Amniotic stem cell (primary cell): ENCODE measurements at places on chromosomes 5 and 9.

- no peak for DNase-seq
Measured at GRCh38 chr5:72326306-72326649, 6.1 kb downstream of the PTCD2 start.

DNA sequence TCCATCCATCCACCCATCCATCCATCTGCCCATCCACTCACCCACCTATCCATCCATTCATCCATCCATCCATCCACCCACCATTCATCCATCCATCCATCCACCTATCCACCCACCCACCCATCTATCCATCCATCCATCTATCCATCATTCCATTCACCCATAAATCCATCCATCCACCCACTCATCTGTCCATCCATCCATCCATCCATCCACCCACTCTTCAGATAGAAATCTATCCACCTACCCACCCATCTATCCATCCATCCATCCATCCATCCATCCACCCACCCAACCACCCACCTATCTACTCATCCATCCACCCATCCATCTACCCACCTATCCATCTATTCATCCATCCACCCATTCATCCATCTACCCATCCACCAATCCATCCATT lies 35.0 kb upstream of the SLC6A19 start:
- DNase-seq: no peak

DNA sequence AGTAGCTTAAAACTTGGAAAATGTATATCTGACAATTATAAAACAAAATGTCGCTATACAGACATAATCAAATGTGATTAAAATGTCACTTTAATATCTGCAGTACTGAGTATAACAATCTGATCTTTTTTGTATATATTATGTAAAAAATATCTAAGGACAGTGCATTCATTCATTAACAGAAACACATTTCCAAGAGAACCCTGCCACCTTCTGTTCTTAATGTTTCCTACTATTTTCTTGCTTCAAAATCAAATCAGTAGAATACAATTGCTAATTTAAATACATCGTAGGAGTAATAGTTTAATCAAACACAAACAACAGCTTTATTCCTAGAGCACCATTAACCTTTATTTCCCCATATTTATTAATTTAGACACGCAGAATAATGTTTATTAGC lies 142.6 kb upstream of the ST8SIA4 start:
- no peak for DNase-seq

GRCh38 chr9:97761056-97761598 lies 64.0 kb upstream of the XPA start:
- DNase-seq: no peak

GRCh38 chr9:134498814-134499166 lies 142.8 kb upstream of the COL5A1 start:
- DNase-seq: no peak

DNA sequence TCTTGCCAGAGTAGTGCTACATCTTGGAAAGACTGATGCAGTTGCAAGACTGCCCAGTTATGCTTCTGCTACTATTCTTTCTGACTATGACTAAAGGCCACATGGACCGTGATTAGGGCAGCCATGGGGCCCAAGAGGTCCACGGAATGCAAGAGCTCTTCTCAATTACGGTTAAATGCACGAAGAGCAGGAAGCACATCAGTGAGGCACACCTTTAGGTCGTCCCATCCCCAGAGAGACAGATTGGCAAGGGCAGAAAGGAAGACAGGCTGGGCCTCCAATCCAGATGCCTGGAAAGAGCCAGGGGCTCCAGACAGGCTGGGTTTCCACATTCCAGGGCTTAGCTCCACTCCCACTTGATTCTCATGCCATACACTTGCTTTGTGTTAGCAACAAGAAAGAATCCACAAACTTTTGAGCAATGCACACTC lies 132.3 kb upstream of the SLIT3 start:
- DNase-seq: no peak

DNA sequence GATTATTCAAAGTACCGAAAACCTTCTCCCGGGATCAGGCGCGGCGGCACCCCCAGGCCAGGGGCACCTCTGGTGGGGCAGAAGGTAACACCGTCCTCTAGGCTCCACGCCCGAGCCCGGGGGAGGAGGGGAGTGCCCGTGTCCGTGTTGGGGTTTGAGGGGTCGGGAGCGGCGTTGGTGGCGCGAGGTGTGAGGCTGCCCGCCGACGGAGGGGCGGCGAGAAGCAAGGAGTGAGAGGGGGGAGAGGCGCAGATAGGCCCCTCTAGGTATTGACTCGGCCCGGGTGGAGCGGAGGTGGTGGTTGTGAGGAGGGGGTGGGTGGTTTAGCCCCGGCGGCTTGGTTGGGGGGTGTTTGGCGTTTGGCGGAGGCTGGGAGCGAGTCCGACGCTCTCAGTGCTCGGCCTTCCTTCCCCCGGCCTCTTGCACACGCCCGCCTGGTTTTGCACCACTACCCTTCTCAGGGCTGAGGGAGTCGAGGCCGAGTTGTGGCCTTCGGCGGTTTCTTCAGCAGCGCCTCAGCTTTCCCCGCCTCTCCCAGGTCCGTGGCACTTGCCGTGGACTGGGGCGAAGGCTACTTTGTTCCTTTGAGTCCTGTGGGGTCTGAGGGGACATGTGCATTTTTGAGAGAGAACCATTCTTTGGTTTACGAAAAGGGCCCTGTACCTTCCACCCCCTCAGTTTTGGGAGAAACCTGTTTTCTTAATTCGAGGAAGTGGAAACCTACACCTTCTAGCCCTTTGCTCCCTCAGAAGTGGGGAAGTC lies 450 bp downstream of the GPBP1 start:
- no peak for DNase-seq

DNA sequence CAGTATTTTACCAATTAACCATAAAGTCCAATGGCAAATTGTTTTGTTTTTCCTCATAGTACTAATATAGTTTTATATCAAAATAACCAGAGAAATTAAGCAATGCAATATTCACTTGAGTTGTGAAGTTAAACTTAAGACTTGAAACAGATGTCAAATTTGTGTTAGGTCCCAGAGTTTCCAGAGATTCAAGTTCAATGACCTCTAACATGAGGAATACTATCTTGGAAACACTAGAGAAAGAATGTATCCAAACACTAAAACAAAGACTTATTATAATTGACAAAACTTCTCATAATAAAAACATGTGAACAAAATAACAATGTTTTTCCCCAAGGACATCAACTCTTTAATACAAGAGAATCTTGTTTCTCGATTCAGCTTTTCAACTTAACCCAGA lies 18.0 kb downstream of the SUSD1 start:
- no peak for DNase-seq

DNA sequence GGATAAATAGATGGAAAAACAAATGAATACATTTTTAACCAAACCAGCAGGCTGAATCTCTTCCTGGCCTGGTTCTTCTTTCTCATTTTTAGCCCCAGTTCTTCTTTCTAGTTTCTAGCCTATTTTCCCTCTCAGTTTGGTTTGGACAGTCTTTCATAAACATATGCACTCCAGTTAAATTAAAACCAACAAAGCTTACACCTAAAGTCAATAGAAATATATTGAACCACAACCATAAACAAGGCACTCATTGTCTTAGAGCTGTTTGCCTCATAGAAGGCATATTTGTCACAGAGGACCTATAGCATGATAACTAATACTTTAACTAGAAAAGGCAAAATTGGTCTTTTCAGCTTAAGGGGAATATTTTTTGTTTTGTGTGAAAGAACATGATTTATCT lies 638.3 kb downstream of the NR2F1-AS1 start:
- DNase-seq: no peak

DNA sequence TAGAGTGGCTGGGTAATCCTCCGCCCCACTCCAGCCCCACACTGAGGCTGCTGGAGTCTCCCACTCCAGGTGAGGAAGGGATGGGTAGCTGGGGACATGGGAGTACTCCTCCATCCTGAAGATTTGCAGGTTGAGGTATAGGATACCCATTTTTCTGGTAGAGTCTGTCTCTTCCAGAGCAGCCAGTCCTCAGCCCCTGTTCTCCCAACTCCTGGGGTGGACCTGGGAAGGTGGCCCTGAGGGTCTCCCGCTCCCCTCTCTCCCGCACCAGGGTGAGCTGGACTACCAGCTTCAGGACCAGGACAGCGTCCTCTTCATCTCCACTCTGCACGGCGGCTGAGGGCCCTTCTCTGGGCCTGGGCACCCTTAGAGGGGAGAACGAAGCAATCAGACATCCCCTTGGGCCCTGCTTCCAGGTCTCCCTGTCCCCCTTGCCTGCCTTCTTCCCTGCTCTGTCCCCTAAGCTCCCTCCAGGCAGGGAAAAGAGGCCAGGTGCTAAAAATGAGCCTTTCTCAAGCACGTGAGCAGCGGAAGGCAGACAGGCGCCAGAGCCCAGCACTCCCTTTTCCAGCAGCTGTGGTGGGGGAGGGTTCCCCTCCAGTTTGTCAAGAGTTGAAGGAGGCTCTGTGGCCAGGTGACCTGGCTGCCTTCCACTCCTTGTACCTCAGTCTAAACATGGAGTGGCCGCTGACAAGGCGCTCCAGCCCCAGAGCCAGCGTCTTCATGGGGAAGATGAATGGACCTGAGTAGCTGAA lies 18.4 kb downstream of the URM1 start:
- DNase-seq: no peak

DNA sequence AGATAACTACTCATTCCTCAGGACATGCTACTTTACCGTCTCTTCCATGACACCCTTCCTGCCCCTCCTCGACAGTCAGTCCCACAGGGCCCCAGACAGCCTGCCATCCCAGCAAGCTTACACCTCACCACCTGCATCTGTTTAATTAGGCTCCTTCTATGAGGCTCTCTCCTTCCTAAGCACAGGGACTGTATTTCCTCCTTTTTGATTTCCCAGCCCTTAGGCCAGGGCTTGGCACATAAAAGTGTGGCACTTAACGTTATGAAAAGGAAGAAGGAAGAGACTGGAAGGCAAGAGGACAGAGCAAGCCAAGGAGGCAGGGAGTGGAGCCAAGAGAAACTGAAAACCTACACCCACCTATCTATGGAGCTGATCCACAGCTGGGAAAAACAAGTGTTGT lies 146.8 kb downstream of the SIL1 start:
- DNase-seq: no peak

DNA sequence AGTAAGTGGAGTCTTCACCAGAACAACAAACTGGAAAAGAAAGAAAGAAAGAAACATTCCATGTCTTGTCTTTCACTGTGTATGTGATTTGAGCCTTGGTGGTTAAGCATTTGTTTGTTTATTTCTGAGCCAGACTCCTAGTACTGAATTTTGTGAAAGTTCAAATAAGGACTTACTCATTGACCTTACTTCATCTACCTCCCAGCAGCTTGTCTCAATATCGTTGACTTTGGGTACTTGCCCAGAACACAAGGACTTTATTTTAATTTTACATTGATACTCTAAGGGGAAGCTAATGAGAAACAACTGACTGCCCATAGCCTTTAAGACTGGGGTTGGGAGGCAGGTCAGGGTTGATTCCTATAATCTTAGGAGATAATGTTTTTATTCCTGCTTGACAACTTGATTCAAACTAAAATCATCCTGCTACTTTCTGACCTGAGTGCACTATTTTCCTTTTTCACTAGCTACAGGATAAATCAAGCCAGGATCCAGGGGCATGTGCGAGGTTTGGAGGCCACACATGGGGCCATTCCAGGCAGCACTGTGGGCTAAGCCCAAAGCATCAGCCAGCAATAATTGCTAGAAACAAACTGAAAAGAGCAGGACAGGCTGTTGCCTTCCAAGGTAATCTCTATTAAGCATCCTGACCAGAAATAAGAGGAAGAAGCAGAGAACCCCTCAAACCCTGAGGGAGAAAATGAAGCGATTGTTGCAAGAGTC lies 138.9 kb upstream of the RUSC2 start:
- no peak for DNase-seq
